ENCODE measurements at places on chromosomes 6 and 20. TPM values are rescaled to one million over a fixed set of nuclear protein-coding genes. Genes with fewer than 3 reads are reported as not detected.

Gene SLC16A10
- total RNA-seq, result 0.20 TPM

DNA sequence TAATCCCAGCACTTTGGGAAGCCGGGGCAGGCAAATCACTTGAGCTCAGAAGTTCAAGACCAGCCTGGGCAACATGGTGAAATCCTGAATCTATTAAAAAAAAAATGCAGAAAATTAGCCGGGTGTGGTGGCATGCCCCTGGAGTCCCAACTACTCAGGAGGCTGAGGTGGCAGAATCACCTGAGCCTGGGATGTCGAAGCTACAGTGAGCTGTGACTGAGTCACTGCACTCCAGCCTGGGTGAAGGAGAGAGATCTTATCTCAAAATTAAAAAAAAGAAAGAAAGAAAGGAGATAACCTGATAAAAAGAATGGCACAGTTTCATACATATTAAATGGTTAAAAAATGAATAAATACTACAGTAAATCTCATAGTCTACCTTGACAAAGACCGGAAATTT is 123.6 kb upstream of the TNFAIP3 start:
- no peak for DNase-seq

DNA sequence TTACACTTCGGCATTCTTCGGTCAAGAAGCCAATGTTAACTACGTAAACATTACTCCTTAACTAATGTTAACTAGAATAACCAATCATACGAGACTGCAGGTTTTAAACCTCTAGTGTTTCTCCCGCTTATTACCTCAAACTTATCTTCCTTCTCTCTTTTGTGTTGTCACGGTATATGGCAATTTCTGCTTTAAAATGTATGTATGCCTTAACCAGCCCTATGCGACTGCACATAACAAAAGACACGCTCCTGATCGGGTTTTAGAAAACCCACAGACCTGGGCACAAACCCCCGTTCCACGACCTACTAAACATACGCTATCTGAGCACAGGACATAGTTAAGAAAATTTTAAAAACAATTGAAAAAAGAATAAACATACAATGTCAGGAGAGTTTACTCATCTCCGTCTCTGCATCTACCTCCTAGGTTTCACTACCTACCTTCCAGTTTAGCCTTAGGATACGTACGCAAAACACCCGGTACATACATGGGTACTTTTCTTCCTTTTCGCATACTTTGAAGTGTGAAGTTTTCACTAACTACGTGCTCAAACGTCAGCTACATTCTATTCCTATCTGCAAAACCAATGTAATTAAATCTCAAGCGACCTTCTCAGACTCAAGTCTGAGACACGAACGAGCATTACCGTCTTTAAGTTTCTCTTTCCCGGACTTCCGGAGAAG is 1.1 kb downstream of the CD164 start:
- peak; percentile 11 for DNase-seq

GRCh38 chr20:13221673-13222318 is 722 bp downstream of the ISM1 start:
- DNase-seq, result peak; percentile 72

DNA sequence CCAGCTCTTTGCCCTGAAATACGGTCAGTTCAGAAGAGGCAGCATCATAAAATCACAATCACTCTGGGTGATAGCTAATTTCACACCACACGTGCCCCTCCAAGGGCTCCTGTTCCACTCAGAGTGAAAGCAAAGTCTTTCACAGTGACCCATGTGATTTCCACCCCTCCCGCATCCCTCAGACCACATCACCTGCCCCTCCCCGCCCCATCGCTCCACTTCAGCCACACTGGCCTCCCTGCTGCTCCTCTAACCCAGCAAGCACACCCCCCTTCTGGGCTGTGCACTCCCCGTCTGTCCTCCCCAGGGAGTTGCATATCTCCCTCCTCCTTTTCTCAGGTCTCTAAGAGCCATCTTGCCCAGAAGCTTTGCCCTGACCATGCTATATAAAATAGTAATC is 74.5 kb downstream of the PSMG4 start:
- no peak for DNase-seq

DNA sequence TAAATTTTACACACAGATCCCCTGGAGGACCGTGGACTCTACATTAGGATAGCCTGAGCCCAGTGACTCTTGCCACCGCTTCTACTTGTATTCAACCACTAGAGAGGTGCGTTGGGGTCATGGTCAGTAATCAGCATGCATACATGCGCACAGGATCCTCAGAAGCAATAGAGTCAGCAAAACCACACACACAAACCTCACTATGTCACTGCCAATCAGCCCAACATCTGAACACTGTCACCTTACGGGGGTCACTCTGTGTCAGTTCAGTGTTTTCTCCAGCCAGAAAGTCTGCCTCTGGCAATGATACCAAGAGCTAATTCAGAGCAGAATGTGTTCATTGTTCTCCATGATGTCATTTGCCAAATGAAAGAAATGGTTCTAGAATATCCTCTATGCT is 225.3 kb downstream of the KHDC1L start:
- no peak for DNase-seq

Gene SPATA25
- 0.44 TPM for total RNA-seq

GRCh38 chr6:99151634-99152346 is 197.7 kb downstream of the FAXC start:
- DNase-seq, result peak; percentile 38

GRCh38 chr6:117971637-117972036 is 64.6 kb downstream of the SLC35F1 start:
- no peak for DNase-seq

Gene SRSF12
- under 0.01 TPM for total RNA-seq

GRCh38 chr6:108916026-108916686 is 67.9 kb downstream of the ARMC2 start:
- DNase-seq, result no peak

DNA sequence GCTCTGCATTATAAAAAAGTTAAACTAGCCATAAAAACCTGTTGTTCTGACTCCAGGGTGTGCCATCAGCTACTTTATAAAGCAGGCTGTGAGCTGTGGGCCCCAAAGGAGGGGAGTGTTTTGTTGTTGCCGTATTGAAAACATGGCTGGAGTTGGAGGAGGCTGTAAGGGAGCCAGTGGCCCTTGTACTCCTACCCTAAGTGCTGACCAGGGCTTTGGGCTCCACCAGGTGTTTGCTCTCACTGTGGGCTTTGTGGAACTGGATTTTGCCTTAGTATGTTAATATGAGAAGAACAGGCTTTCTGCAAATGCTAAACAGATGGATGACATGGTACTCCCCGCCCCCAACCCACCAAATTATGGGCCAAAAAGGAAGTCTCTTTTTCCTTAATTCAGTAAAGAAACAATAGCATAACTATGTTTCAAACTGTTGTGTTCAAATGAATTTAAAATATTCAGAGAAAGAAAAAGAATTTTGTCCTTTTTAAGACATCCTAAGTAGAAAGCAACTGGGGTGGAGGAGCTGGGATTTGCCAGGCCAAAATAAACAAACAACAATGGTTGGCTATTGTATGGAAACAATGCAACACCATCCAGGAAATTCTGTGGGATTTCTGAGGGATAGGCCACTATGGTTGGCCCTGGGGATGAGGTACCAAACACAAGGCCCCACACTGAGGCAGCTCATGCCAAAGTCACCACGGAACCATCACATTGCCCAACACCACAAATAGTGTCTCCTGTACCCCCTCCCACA is 63.3 kb downstream of the PLCG1 start:
- peak; percentile 54 for DNase-seq

DNA sequence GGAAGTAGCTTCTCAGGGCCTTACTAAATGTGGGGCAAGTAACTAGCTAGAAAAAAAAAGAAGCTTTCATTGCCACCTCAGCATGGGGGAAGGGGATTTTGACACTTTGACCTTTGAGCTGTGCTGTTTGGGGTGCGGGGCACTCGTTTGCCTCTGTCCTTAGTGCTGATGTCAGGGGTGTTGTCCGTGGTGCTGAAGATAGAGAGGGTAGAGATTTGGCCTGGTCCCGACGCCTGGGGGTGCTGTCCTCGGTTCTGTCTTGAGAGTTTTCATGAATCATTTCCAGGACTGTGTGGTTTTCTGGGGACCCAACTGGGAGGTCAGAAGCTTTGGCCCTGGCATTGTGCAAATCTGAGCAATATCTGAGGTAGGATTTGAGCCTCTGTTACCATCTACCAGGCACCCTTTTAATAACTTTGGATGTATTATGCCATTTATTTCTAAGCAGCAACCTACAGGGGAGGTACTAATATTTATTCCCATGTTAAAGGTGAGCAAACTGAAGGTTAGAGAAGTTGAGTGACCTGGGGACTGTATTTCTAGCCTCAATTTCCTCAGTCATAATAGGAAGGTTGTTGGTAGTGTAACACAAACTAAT is 78.0 kb downstream of the DLGAP4 start:
- peak; percentile 50 for DNase-seq

GRCh38 chr6:169958510-169958909 is 207.1 kb downstream of the ERMARD start:
- DNase-seq, result no peak

- no peak for DNase-seq
Observed at GRCh38 chr20:328027-328974, 2.9 kb downstream of the SOX12 start.

- DNase-seq, result no peak
Observed at GRCh38 chr6:37862430-37862829, 42.9 kb downstream of the ZFAND3 start.

- no peak for DNase-seq
Observed at GRCh38 chr20:25148982-25149846, 46.3 kb upstream of the ENTPD6 start.

DNA sequence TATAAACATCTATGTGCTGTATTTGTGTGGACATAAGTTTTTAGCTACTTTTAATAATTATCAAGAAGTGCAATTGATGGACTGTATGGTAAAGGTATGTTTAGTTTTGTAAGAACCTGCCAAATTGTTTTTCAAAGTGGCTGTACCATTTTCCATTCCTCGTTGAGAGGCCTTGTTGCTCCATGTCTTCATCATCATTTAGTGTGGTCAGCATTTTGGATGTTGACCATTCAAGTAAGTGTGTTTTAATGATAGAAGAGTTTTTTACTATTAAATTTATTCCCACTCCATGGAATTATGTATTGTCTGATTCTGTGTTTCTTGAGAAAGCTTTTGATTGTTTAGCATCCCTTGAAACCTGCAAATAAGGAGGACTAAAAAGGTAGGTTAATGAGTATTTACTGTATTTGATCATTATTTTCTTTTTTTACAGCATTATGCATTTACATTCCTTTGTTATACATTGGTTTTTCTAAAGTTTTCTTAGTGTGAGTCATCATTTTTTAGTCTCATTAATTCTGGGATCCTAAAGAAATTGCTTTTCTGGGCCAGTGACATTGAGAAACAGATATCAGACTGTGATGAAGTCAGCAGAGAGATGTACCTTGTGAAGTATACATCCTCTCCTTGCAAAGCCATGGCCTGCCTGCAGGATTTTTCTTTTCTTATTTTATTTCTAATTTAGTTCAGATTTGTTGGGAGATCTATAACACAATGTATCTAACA is 312.8 kb upstream of the PTCHD4 start:
- no peak for DNase-seq

Gene PPP1R11
- total RNA-seq, result 7.8 TPM

DNA sequence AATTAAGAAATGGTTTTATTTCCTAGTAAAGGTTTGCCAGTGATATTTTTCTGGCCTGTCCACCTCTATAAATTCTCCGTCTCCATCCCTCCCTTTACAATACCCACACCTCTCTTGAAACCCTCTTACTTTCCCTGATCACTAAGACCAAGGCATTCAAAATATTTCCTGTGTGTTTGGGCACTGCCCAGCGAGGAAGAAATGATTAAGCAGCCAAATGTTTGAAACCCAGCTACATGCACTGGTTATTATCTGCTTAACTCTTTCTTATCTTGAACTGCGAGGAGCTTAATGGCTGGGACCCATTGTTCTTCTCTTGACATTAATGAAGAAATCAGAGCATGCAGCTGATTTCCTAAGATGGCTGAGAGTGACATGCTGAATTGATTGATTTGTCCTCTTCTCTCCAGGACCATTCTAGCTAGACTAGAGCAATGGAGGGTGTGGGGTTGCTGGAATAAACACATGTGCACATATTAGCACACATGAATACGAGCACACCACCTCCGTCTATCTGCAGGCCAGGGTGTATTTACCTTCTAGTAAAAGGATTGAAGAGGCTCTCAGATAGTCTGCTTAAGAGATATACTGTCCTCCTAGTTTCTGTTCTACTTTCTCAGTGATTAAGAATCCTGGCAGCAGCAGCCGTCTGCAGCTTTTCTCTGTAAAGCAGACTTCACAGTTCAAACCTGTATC is 46.1 kb upstream of the PRDM1 start:
- DNase-seq, result no peak

DNA sequence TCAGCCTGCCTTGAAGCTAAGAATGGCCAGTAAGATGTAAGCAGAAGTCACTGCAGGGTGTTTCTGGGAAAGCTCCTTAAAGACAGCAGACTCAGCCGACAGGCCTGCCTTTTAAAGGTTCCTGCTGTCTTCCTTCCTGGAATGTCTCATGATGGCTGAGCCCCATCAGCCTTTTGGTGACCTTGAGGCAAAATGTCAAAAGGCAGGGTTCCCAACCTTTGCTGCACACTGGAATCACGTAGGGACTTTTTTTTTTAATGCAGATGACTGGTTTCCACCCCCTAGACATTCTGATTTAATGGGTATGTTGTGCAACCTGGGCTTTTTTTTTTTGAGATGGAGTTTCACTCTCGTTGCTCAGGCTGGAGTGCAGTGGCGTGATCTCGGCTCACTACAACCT is 11.6 kb downstream of the MDGA1 start:
- no peak for DNase-seq

Gene TINAG
- total RNA-seq, result not detected

GRCh38 chr20:41335591-41335990 is 5.0 kb upstream of the LPIN3 start:
- DNase-seq, result no peak

DNA sequence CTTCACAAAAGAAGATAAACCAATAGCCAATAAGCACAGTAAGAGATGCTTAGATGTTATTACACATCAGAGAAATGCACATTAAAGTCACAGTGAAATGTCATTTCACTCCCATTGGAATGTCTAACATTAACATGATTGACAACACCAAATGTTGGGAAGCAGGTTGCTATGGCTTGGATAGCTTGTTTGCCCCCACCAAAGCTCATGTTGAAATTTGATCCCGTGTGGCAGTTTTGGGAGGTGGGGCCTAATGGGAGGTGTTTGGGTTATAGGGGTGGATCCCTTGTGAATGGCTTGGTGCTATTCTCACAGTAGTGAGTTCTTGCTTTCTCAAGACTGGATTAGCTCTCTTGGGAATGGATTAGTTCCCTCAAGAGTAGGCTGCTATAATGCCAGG is 44.8 kb downstream of the MRAP2 start:
- DNase-seq, result no peak

DNA sequence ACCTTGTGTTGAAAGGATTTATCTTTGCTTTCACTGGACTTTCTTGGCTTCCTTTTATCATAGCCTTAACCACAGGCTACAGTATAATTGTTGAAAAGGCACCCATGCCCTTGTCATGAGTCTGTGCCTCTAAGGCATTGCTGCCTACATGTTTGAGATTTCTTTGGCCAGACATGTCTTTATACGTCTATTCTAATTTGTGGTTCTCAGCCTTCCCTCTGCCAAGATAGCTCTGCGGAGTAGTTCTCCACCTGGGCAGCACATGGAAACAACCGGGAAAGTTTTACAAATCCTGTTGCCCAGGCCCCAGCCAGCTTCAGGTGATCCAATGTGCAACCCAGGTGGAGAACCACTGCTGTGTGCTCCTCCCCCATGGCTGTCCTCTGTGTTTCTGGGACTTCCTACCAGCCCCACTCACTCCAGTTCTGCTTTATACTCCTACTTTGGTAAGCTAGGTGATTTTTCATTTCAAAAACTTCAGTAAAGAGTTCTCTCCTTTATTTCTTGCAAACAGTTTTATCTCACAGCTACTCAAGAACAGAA is 159.6 kb upstream of the MYLIP start:
- no peak for DNase-seq
